ENCODE measurements at places on chromosomes 3 and 15.

- DNase-seq, result no peak
Observed at GRCh38 chr3:33883951-33884561, 85.6 kb downstream of the PDCD6IP start.

DNA sequence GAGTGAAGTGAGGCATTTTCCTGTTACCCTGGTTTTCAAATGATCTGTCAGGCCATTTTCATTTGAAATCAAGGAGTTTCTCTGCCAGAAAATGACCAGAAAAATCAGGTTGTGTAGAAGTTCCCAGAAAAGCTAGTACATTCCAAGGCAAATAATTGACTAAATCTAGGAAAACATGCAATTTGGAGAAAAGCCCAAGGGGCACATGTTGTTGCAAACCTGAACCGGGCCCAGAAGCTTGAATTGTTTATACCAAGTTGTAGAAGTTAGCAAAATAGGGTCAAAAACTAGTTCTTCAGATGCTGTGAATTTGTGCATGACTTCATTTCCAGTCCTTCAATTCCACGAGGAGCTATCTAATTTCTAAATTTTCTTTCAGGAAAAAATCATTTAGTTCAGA is 31.0 kb downstream of the TRIM42 start:
- DNase-seq, result no peak

GRCh38 chr3:57778494-57778893 is 22.4 kb downstream of the SLMAP start:
- DNase-seq, result no peak

GRCh38 chr15:90419206-90419605 is 31.2 kb downstream of the IQGAP1 start:
- DNase-seq, result no peak

- no peak for DNase-seq
Observed at GRCh38 chr3:77102951-77103769, 63.3 kb downstream of the ROBO2 start.

DNA sequence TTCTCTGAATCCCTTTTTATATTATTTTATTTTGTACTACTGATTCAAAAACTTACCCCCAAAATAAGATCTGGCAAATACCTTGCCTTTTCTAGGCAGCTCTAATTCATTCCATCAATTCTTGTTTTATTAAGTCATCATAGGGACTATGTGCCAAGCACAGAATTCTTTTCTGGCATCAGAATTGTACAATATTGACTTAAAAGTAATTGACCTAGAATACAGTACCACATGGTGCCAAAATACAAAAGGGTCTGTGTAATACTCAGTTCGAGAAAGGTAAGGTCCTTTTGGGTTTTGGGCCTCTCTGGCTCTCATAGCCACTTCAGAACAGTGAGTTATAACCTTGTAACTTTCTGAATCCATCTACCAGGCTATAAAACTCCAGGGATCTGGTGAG is 46.2 kb downstream of the KBTBD8 start:
- no peak for DNase-seq

DNA sequence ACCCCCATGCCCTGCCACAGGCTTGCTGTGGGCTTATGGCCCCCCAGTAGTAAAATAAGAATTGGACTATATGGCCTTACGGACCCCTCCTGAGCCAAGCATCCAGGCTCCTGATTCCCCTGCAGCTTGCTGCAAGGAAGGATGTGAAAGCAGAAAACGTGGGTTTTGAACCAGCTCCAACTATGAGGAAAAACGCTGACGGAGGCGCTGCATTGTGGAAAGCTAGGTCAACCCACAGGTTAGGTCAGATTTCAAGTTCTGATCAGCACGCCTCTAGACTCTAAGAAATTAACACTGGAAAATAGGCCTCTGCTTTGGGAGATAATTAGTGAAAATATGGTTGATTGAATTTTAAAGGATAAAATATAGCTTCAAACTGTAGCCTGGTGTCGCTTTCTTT is 195.4 kb upstream of the HES1 start:
- DNase-seq, result no peak

DNA sequence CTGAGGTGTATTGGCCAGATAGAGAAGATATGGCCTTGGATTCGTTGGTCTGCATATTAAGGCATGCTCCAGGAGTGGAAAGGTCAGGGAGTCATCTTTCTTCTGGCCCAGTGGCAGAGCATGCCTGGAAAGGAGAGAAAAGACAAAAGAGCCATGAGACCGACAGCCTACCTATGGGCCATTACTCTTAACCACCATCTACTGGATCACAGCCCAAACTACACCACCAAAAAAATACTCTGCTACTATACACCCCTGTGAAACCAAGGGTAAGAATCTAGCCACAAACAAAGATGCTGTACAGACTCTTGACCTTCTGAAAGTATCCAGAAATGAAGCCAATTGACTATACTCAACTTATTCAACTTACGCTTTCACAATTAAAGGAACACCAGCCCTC is 96.1 kb upstream of the PLSCR5 start:
- DNase-seq, result no peak

DNA sequence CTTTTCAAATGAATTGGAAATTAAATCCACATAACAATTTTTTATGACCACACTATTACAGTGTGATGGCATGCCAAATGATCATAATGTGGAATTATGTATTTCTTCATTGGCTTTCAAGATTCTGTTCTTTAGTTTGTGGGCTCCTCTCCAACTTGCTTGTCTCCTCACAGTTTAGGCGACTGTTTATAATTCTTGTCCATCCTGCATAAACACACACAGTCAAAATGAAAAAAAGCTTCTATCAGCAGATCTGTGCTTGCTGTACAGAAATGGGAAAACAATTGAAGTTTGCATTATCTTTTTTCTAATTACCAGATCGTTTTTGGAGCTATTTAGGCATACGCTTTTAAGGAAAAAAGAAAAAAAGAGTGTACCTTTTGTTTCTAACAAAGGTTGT is 37.0 kb downstream of the OPA1 start:
- DNase-seq, result no peak

GRCh38 chr15:68806220-68807060 is 14.3 kb downstream of the ANP32A start:
- no peak for DNase-seq

GRCh38 chr3:197542741-197543454 is 12.9 kb downstream of the BDH1 start:
- DNase-seq, result no peak

DNA sequence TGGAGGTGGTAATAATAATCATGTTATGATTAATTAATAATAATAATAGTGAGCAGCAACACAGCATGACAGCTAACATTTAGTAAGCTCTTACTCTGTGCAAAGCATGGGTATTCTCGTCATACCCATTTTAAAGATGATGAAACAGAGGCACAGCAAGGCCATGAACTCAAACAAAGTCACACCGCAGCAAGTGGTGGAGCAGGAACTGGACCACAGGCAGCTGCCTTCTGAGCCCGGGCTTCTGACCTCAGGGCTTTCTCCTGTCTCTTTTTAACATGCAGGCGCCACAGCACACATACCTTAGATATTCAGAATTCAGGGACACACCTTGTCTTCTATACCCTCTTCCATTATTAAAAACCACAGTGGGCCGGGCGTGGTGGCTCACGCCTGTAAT is 50.7 kb upstream of the SPATA12 start:
- DNase-seq, result no peak

DNA sequence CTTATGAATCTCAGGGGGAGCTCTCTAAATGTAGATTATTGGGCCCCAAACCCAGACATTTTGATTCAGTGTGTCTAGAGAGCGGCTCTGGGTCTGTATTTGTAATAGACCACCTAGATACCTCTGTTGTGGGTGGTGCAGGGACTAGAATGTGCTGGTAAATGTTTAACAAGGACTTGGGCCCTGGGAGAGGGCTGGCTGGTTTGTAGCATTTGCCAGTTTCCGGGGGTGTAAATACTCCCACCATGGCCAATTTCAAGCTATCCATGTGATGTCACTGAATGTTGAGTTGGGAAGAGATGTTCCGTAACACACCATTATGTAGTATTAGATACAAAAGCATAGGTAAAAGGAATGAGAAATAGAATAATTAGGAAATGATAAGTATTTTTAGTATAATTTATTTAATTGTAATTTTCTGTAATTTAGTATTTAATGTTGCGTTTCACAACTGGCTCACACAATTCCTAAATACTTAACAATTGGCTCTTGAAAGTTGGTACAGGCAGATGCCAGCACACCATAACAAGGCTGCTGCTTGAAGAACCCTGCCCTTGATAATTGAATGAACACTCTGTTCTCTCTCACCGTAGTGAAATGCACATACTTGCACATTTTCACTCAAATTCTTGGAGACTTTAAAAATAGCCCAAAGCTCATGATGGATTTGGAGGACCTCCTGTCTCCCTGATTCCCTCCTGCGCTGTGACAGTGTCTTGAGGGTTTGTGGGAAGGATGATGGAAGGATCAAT is 359.2 kb upstream of the PROK2 start:
- no peak for DNase-seq

- DNase-seq, result no peak
Observed at GRCh38 chr15:96358001-96358801, 27.7 kb downstream of the NR2F2 start.

GRCh38 chr3:172138792-172139507 is 99.6 kb downstream of the FNDC3B start:
- no peak for DNase-seq

DNA sequence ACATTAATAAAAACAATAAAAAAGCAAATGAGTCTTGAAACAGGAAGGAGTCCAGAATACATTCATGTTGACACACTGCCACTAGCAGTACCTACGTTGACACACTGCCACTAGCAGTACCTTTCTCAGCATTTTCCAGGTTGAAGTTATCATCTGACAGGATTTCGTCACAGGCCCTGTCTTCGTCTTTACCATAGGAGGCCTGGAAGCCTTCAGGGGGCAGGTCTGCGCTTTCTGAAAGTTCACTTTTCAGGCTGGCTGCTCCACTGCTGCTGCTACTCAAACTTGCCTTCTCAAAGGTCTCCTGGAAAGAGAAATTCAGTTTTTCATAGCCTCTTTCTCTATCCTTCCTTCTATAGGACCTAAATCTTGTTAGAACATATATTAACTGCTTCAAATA is 194.7 kb downstream of the NEK10 start:
- no peak for DNase-seq

- DNase-seq, result no peak
Observed at GRCh38 chr3:8619548-8619947, 25.1 kb downstream of the SSUH2 start.

DNA sequence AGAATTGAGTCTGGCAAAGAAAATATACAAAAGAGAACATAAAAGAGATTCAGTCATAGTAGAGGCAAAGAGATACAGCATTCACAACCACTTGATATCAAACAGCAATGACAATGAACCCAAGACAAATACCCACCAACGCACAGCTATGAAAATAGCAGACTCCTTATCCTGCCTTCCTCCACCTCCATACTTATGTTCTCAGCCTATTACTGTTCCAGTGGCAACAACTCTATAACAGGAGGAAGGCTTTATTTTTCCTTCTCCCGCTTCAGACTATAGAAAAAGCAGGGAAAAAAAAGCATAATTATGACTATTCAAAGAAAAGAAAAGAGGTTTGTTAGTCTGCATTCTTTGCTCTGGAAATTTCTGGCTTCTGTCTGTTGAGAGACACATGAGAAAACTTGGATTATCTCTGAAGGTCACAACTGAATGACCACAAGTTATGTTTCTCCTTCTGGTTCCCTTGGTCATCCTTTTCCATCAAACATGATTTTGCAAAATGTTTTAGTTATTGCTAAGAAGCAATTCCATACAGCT is 81.2 kb upstream of the PLXND1 start:
- no peak for DNase-seq

GRCh38 chr15:80026310-80026709 is 33.2 kb upstream of the ZFAND6 start:
- DNase-seq, result no peak

- DNase-seq, result no peak
Observed at GRCh38 chr3:56753206-56753820, 48.4 kb downstream of the ARHGEF3 start.

- DNase-seq, result no peak
Observed at GRCh38 chr15:88049506-88049905, 207.0 kb downstream of the NTRK3 start.

DNA sequence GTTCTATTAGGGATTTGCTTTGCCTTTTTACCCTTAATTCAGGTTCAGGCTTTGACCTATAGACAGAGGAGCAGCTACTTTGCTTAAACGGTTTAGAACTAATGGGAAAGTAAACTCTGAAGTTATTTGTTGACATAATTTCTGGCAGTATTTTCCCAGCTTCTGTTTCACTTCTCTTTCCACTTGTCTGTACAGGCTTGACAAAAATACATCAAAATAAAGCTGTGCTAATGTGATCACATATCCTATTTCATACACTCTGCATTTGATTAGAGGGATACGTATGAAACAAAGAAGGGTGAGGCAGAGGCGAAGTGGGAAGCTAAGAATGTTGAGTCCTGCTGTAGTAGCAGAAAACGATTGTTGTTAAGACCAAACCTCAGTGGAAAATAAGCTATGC is 389.1 kb upstream of the RARB start:
- DNase-seq, result no peak

GRCh38 chr3:194865615-194866014 is 179.9 kb downstream of the FAM43A start:
- DNase-seq, result no peak

- DNase-seq, result no peak
Observed at GRCh38 chr15:69659454-69660050, 206.9 kb downstream of the RPLP1 start.

- DNase-seq, result no peak
Observed at GRCh38 chr3:190074817-190075216, 45.9 kb downstream of the P3H2 start.

GRCh38 chr3:177569875-177570657 is 372.8 kb upstream of the TBL1XR1 start:
- DNase-seq, result no peak

GRCh38 chr3:128152419-128153155 is 694 bp upstream of the EEFSEC start:
- DNase-seq, result peak; percentile 83

GRCh38 chr3:140529096-140529495 is 148.8 kb upstream of the TRIM42 start:
- DNase-seq, result no peak

- peak; percentile 4 for DNase-seq
Observed at GRCh38 chr3:115325539-115325938, 178.5 kb upstream of the ZBTB20 start.

DNA sequence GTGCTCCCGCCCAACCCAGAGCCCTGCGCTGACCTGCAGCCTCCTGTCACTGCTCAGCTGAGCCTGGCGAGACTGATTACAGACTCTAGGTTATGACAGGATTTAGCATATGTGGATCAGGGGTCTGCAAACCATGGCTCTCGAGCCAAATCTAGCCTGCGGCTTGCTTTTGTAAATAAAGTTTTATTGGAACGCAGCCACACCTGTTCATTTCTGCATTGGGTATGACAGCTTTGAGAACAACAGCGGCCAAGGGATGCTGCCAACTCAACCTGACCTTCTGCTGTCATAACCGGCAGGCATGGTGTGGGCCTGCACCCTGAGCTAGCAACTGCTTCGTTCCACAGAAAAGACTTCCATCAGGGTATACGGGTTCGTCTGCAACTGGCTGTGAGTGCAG is 50.5 kb upstream of the IQSEC1 start:
- DNase-seq, result no peak

- no peak for DNase-seq
Observed at GRCh38 chr3:185940951-185941350, 3.1 kb upstream of the TRA2B start.

All from OCI-LY7 (cell line).